ENCODE measurements at places on chromosomes 3 and 15.

DNA sequence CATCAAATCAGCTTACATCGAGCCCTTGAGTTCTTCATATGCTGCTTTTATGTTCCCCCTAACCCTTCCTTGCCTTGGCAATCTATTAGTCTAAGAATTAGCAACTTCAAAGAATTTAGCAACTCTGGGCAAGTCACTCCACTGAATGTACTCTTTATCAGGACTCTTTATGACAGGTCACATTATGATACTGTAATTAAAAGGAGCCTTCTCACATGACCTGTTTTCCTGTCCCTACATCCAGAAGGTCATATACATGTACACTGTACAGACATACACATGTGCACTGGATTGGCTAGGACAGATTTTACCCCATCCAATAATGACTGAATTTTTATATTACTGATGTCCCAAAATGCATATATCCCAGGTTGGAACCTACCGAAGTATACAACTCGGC is 463.1 kb downstream of the SHQ1 start:
- no peak for DNase-seq

DNA sequence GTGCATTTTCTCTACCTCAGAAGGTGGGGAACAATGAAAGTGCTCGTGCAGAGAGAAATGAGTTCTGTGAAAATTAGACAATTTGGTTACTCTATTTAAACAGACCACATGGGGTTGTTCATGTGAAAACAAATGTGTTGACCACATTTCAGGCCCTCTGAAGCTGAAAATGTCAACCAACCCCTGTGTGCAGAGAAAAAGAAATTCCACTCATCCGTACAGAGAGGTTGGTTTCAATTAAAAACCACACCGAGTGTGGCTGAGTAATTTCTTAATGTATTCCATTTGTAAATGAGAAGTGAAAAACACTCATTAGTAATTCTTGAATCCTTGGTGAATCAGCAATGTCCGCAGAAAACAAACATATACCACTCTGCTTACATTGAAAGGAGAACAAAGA is 46.9 kb upstream of the SLC7A14 start:
- no peak for DNase-seq

- DNase-seq, result no peak
These were observed 7.4 kb upstream of the ANPEP start for GRCh38 chr15:89822026-89822425.

GRCh38 chr15:100980410-100981046 is 61.4 kb downstream of the LRRK1 start:
- no peak for DNase-seq
